ENCODE measurements at places on chromosomes 12 and 14. TPM values are rescaled to one million over a fixed set of nuclear protein-coding genes. Genes with fewer than 3 reads are reported as not detected.

Gene ANKRD33
- not detected for polyA plus RNA-seq

Gene PRPH
- polyA plus RNA-seq, result 2.4 TPM

Gene C14orf180
- 1.6 TPM for polyA plus RNA-seq

Gene P2RX2
- polyA plus RNA-seq, result 0.60 TPM

Gene MAP1LC3B2
- 6.2 TPM for polyA plus RNA-seq

Gene OASL
- polyA plus RNA-seq, result 57.6 TPM

Gene CLEC1A
- polyA plus RNA-seq, result not detected

Gene ARHGEF25
- 22.8 TPM for polyA plus RNA-seq

Gene RTN1
- polyA plus RNA-seq, result 9.3 TPM

Gene TAS2R7
- not detected for polyA plus RNA-seq

Gene SELPLG
- polyA plus RNA-seq, result 1.8 TPM

Gene TRPV4
- 0.42 TPM for polyA plus RNA-seq
